NCI-H82 (cell line): ENCODE measurements at places on chromosomes 7 and 10.

DNA sequence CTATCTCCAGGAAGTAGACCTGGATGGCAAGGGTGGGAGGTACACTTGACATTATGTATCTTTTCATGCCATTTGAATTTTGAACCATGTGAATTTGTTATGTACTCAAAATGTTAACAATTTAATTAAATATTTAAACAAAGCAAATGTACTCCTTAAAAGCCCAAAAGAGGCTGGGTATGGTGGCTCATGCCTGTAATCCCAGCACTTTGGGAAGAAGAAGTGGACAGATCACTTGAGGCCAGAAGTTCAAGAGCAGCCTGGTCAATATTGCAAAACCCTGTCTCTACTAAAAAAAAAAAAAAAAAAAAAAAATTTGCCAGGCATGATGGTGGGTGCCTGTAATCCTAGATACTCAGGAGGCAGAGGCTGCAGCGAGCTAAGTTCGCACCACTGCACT is 136.9 kb upstream of the ASAH2 start:
- DNase-seq: no peak

GRCh38 chr10:14806318-14806717 is 31.5 kb downstream of the CDNF start:
- DNase-seq: no peak

DNA sequence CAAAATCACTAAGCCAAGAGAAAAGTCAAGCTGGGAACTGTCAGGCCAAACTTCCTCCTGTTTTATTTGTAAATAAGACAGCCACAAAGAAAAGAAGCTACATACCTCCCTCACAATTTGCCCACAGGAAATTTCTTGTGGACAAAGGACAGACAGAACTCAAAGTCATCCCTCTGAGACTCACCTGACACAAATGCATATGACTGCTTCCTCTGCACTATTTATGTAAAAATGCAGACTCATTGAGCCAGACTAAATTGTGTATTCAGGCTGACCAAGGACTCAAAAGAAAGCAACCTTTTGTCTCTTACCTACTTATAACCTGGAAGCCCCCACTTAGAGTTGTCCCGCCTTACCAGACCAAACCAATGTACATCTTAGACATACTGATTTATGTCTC is 11.8 kb downstream of the TOMM7 start:
- no peak for DNase-seq

- no peak for DNase-seq
Observed at GRCh38 chr10:121155742-121156474, 304.7 kb downstream of the WDR11 start.

- no peak for DNase-seq
Observed at GRCh38 chr10:34121781-34122622, 693.1 kb downstream of the PARD3 start.

DNA sequence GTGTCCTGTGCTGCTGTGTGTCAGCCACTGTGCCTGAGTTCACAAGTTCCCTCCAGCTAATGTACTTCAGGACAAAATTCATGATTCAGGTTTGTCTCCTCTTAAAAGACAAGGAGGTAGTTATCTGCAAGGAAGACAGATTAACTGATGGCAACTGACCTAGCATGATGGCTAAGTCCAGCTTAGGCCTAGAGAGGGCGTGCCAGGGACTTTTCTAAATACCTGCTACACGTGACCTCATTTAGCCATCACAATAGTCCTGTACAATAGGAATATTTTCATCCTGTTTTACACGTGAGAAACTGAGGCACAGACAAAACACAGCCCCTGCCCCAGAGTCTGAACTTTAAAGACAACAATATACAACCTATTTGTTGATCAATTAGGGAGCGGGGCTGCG is 275.7 kb downstream of the XPNPEP1 start:
- DNase-seq: peak; percentile 34

DNA sequence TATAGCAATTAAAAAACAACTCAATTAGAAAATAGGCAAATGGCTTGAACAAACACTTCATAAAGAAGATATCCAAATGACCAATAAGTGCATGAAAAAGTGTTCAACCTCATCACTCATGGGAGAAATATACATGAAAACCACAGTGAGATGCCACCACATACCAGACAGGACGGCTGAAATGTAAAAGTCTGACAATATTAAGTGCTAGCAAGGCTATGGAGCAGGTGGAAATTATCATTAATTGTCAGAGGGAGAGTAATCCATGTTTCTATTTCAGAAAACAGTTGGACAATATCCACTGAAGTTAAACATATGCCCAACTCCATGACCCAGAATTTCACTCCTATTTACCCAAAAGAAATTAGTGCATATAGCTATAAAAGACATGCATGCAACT is 42.6 kb upstream of the GRID1 start:
- no peak for DNase-seq

DNA sequence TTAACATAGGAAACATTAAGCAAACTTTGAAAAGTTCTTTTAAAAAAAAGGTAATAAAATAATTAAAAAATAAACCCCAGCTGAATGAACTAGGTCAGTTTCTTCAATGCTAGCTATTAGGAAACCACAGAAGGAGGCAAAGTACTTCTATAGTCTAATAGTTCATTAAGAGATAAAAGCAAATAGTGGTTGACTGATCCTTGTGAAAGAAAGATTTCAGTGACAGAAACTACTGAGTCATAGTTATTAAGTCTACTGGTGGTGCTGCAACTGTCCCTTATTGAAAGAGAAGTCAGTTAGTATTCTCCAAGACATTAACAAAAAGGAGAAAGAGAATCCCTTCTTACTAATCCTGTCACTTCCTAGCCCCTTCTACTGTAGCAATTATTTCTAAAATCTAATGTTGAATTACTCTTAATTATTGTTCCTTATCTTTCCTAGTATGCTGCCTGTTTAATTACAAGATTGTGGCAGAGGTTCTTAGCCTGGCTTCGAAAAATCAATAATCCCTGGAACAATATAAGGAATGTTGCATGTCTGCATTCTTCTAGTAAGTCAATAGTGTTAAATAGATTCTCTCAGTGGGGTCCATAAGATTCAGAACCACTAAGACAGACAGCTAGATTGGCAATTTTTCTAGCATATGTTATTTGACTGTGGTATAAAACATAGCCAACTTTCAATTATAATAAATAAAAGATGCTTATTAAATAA is 18.2 kb downstream of the TCTN3 start:
- no peak for DNase-seq

DNA sequence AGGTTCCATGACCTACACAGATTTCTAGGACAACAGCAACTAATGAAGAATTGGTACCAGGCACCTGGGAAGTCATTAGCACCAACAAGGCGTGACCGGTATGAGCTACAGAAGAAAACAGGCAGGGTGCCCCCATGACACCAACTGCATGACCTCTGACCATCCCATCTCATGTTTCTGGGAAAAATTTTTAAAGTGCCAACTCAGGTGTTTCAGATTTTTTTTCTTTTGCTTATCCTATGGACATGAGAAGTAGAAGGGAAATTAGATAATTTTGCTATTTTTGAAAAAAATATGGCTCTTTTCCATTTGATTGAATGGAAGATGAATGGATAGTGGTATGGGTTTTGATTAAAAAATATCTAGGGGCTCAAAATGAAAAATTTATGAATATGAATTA is 154.8 kb downstream of the NRCAM start:
- DNase-seq: no peak

DNA sequence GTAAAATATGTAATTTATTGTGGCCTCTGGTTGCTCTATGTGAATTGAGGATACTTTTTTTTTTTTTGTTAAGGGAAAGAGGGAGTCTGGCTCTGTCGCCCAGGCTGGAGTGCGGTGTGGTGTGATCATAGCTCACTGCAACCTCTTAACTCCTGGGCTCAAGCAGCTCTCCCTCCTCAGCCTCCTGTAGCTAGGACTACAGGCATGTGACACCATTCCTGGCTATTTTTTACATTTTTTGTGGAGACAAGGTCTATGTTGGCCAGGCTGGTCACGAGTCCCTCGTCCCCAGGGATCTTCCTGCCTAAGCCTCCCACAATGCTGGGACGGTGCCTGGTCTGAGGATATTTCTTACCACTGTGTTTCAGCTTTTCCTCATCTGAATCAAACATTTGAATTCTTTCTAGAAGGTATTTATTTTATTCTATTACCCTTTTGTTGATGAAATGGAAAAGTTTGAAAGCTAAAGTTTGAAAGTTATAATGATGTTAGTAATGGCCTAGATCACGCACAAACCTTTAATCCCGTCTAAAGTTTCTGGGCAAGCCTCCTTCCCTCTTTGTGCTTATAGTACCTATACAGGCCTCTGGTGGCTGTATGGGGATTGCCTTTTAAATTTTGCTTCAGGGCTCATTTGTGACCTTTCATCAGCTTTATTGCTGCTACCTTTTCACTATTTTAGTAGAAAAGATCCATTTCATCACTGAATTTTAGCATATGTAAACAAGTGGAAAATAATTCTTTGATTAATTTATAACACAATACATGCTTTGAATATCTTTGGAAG is 2.0 kb downstream of the IFRD1 start:
- peak; percentile 66 for DNase-seq

- DNase-seq: peak; percentile 27
Observed at GRCh38 chr7:154914996-154915380, 87.9 kb downstream of the PAXIP1 start.

DNA sequence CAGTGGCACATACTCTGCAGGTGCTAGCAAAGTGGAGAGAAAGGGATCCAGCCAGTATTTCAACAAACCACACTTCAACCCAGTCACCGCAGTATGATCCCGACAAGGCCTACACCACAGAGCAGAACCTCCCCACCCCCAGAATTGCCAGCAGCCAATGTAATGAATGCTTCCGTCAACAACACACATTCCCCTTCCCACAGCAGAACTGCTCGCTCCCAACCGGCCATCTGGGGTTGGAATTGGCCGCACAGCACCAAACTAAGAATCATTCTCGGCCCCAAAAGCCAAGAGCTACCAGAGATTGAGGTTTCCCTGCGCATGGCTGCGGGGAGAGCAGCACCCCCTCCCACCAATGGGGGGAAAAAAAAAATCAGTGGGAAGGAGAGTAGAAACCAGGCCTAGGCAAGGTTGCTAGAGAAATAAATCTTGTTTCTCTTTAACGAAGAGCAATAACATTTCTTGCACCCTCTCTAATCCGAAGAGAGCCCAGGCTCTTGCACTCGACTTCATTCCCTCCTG is 1.1 kb downstream of the WASL start:
- peak; percentile 88 for DNase-seq

DNA sequence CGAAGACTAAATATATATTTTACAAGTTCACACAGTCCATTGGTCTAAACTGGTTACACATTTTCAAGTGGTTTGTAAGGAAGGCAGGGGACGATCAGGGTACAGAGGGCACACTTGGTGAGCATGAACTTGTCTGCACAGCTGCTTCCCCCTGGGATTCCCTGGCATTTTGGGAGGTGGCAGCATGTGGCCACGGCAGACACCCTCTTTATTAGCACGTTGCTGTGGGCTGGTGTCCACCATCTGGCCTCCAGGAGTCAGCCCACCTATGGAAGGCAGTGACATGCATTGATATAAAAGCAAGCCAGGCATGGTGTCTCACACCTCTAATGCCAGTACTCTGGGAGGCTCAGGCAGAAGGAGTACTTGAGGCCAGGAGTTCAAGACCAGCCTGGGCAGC is 350.2 kb downstream of the TYW1 start:
- DNase-seq: no peak

- DNase-seq: no peak
Observed at GRCh38 chr10:76197293-76197692, 765.9 kb downstream of the LRMDA start.

GRCh38 chr7:48040944-48041652 is 5.8 kb downstream of the C7orf57 start:
- DNase-seq: no peak

GRCh38 chr7:35549781-35550180 is 145.2 kb downstream of the HERPUD2 start:
- DNase-seq: no peak

DNA sequence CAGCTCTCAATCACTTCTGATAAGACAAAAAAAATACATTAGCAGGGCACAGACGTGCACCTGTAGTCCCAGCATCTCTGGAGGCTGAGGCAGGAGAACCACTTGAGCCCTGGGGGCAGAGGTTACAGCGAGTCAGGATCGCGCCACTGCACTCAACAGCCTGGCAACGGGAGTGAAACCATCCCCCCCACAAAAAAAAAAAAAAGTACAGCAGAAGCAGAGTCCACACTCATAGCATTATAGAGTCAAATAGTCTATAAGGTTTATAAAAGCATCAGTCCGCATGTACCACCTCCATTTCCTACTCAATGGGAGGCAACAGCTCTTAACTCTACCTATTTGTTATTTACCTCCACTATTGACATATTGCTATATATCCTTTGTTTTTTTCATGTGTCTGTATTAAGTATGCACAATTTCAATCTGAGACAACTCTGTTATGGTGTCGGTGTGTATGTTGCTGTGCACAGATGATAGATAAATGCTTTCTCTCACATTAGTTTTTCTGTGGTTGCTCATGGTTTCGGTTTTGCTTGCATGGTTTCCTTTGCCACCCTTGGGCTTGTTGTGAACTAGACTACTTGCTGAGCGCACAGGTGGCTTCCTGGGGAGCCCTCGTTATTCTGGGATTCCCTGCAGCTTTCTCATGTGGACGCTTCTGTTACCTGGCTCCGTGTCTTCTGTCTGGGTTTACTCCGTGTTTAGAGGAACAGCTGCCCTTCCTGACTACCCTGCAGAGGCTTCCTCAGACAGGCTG is 40.4 kb downstream of the PROSER2 start:
- DNase-seq: no peak

- DNase-seq: no peak
Observed at GRCh38 chr7:20776214-20776911, 10.3 kb downstream of the SP8 start.

- DNase-seq: no peak
Observed at GRCh38 chr10:102024799-102025198, 31.2 kb downstream of the ARMH3 start.

- DNase-seq: no peak
Observed at GRCh38 chr7:127361736-127362135, 30.8 kb downstream of the ZNF800 start.

DNA sequence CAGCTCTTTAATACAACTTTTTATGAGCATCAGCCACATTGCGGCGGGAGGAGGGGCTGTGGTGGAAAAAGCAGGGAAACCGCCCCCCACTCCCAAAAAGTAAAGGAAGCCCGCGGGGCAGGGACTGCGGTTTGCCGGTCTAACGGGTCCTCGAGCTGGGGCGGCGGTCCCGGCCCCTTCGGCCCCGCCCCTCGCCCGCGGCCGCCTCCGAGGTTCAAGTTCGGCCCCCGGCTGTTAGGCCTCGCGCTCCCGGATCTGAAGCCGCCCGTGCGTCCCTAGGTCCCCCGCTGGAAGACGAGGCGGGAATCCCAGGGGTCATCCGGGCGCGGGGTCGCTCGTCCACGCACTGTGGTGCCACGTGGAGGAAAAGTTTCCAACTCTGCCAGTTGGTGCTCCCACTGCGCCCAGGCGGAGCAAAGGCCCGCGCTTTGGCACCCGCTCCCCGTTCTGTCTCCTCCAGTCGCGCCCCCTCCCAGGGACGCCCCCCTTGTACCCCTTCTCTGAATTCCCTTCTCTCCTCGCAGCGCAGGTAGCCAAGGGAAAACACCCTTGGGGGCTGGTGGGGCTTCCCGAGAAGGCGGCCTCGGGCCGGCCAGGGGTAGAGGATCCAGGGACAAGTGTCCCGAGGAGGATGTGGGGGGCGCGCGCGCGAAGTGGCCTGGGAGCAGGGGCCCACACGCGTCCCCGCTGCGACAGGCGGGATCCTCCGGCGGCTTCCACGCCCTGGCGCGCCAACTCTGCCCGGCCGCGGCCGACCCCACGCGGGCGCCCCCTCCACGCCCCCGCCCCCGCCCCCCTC is 798 bp upstream of the AUTS2 start:
- peak; percentile 67 for DNase-seq

GRCh38 chr7:99040104-99040958 is 103.6 kb downstream of the SMURF1 start:
- DNase-seq: peak; percentile 92
